ENCODE measurements at places on chromosomes 3 and 15. TPM values are rescaled to one million over a fixed set of nuclear protein-coding genes. Genes with fewer than 3 reads are reported as not detected.

DNA sequence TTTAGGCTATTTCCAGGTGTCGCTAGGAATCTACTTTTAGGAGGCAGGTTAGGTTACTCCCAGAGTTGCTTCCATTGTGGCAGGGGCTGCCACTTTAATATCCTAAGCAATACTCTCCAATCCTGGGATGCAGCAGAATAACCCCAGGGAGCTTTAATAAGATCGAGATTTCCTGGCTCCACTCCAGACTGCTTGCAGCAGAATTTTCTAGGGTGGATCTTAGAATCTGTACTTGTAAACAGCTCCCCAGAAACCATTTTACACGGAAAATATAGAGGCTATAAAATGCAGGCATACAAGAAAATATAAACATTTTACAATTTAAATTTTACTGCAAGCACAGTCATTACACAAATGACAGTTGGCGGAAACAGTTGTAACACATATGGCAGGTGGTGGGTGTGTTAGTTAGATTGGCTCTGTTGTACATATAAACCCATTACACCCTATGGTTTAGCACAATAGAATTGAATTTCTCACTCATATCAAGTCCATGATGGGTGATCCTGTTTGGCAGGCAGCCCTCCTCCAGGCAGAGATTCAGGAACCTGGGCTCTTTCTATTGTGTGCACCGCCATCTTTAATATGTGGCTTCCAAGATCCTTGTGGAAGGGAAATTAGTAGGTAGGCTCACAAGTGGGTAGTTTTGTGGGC lies 35.0 kb upstream of the TNFAIP8L3 start:
- peak; percentile 37 for DNase-seq

DNA sequence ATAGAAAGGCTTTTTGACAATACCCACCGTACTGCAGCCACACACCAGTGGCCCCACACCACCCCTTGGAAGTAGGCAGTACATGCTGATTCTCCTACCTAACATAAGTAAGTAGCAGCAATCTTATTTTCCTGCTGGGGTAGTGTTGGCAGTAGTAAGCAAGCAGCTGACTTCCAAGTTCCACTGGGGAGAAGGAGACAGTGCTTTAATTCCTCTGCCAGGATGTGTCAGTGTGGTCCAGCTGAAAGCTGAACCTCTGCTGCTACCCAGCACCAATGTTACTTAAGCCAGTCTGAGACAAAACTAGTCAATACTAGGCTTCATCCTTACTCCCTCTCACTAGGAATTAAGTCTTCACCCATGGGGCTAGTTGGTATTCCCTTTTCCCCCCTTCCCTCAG lies 74.7 kb downstream of the DZIP3 start:
- no peak for DNase-seq

- no peak for DNase-seq
Measured at GRCh38 chr3:175879417-175879816, 1020.3 kb downstream of the NAALADL2 start.

- no peak for DNase-seq
Measured at GRCh38 chr3:118292841-118293240, 741.8 kb downstream of the IGSF11 start.

- no peak for DNase-seq
Measured at GRCh38 chr15:66780973-66781718, 79.1 kb downstream of the SMAD6 start.

- no peak for DNase-seq
Measured at GRCh38 chr15:61923173-61923572, 137.1 kb downstream of the VPS13C start.

DNA sequence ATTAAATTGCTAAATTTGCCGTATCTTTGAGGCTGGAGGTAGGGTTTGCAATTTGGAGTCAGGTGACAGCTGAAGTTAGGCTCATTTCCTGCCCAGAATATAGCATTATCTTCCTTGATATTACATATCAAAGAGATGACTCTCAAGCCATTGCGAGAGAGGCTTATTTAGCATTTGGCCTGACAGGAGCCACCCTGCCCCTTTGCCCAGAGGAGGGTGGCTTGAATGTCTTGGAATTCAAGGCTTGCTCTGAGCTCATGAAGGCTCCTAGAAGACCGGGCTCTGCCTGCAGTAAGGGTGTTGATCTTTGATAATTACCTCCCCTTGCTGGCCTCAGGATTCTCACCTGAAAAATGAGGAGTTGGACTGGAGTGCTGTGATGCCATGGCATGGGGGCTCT lies 251.4 kb upstream of the C2CD4B start:
- DNase-seq = no peak

DNA sequence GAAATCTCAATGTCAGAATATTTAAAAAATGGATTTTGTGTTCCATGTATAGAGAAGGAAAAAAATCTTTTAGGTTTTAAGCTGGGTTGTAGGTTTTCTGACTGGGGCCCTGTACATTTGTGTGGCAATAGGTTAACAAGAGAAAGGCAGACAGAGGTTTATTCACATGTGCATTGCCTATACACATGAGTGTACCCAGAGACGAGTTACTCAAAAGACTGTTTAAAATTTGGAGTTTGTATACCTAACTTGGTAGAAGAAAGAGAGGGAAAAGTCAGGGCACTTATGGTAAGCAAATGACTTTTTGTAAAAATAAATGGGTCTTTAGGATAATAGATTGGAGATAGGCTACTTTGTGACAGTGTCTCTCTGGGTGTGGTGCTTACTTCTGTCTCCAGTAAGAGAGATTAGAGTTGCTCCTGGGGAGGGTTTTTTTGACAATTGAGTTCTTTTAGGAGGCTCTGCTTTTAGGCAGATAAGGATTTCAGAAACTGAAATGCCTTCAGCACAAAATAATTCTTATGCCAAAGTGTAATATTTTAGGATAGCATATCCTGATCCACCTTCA lies 225.2 kb downstream of the TCF12 start:
- no peak for DNase-seq

GRCh38 chr3:52068055-52068571 lies 11.7 kb upstream of the DUSP7 start:
- peak; percentile 79 for DNase-seq

GRCh38 chr3:181913254-181913653 lies 201.5 kb downstream of the SOX2 start:
- DNase-seq = no peak

GRCh38 chr15:85071061-85071460 lies 89.4 kb downstream of the PDE8A start:
- DNase-seq = no peak

DNA sequence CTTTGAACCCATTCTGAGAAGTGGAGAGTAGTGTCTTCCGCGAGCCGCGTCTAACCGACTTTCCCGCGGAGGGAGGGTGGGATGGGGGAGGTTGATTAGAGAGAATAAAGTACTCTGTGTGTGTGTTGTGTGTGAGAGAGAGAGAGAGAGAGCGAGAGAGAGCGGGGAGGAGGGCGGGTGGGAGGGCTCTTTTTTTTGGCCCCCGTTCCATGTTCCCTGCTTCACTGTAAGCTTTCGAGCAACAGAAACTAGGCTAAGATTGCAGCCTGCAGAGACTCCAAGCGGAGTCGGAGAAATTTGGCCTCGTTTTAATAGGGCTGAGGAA lies 1.6 kb upstream of the MEIS2 start:
- no peak for DNase-seq

Gene ACAD11
- total RNA-seq = 50.6 TPM

GRCh38 chr15:75553659-75554058 lies 25.5 kb downstream of the PTPN9 start:
- no peak for DNase-seq

DNA sequence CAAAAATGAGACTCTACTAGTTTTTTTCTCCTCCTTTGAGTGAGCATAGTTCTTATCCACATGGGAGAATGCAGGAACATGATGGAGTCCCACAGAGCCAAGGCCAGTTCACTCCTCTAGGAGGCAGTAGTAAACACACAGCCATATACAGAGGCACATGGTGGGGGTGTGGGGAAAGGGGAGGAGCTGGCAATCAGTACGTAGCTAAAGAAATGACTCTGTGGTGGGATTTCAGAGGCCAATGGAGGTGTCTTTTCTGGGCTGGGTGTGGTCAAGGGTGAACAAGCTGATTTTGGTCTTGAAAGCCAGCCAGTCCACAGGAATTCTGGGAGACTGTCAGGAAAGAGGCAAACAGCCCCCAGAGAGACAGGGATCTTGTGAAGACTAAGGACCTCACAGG lies 6.6 kb upstream of the RAB11A start:
- peak; percentile 51 for DNase-seq

Gene RAD54L2
- 17.5 TPM for total RNA-seq

DNA sequence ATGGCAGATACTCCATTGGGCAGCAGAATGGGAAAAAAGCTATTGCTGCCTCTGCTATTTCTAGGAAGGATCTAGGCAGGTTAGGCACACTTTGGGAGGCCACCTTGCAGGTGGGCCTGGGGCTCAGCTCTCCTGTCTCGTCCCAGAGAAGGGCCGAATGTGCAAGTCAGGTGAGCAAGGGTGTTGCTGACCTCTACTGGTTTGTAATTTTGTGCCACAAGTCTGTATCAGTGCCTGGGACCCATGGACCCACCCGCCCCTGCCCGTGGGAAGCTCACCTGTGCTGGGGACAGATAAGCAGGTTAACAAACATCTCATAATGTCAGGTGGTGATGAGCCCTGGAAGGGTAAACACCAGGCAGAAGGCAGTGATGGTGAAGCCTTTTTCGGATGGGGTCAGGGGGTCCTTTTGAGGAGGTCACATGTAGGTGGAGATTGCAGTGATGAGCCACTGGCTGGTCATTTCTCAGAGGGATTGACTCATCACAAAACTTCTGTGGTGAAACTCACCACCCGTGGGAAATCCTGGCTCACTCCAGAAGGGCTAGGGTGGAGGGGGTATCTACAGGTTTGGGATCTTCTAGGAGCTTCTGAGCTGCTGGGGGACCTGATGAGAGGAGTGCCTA lies 161.3 kb downstream of the KLF13 start:
- DNase-seq = no peak

DNA sequence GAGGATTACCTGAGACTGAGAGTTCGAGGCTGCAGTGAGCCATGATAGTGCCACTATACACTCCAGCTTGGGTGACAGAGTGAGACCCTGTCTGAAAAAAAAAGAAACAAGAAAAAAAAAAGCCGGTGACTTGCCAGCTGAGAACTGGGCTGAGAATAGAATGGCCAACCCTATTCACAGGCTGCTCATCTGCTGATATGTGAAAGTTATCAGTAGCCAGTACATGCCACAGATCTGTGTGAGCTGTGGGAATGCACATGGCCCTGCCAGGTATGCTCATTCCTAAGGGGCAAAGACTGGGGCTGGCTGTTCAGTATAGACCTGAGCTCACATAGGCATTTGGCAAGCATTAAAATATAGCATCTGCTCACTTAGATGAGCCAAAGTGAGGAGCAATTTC lies 30.9 kb downstream of the IL20RB start:
- DNase-seq = no peak

GRCh38 chr15:35305031-35305550 lies 220.0 kb upstream of the NANOGP8 start:
- DNase-seq = no peak

DNA sequence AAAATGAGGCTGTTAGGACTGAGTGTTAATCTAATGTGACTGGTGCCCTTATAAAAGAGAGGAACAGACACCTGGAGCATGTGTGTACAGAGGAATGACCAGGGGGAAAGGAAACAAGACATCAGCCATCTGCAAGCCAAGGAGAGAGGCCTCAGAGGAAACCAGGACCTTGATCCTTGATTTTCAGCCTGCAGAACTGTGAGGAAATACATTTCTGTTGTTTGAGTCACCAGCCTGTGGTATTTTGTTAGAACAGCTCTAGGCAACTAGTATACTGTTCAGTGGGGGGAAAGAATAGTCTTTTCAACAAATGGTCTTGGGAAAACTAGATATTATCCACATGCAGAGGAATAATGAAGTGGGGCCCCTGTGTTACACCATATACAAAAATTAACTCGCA lies 80.6 kb downstream of the CCR1 start:
- peak; percentile 57 for DNase-seq

GRCh38 chr3:50481992-50482391 lies 21.4 kb downstream of the CACNA2D2 start:
- DNase-seq = no peak

- DNase-seq = peak; percentile 87
Measured at GRCh38 chr15:51380999-51381806, 39.7 kb downstream of the GLDN start.

DNA sequence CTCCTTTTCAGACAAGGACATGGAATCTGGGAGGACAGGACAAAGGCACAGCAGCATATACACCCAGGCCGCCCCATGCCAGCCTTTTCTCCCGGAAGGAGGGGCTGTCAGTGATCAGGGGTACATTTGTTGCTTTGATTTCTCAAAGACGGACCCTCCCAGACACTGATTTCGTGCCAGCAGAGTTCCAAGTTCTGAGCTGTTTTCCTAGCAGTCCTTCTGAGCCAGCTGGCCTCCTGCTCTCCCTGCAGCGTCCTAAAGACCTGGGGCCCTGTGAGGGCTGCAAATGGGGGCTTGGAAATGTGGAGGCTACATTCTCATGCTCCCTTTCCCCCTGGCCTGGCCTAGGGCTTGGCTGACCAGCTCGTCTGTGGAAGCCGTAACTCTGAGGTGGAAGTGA lies 22.3 kb downstream of the CTSH start:
- DNase-seq = no peak

DNA sequence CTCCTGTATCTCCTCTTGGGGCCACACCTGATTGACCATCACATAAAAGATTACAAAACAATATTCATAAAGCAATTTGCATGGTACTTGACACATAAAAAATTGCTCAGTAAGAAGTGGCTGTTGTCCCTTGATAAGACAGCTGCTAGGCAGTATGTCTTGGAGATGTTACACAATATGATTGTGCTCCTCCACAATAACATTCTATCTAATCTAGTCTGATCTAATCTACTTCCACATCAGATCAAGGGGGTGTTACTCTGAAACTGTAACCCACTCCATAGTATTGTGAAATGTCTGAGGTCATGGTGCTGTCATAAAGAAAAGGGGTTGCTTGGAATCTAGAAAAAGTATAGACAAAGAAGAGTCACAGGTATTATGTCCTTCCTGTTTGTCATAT lies 23.4 kb upstream of the AQP9 start:
- DNase-seq = no peak

Gene FSIP1
- total RNA-seq = 0.60 TPM

GRCh38 chr3:30084316-30084715 lies 522.1 kb upstream of the TGFBR2 start:
- no peak for DNase-seq

DNA sequence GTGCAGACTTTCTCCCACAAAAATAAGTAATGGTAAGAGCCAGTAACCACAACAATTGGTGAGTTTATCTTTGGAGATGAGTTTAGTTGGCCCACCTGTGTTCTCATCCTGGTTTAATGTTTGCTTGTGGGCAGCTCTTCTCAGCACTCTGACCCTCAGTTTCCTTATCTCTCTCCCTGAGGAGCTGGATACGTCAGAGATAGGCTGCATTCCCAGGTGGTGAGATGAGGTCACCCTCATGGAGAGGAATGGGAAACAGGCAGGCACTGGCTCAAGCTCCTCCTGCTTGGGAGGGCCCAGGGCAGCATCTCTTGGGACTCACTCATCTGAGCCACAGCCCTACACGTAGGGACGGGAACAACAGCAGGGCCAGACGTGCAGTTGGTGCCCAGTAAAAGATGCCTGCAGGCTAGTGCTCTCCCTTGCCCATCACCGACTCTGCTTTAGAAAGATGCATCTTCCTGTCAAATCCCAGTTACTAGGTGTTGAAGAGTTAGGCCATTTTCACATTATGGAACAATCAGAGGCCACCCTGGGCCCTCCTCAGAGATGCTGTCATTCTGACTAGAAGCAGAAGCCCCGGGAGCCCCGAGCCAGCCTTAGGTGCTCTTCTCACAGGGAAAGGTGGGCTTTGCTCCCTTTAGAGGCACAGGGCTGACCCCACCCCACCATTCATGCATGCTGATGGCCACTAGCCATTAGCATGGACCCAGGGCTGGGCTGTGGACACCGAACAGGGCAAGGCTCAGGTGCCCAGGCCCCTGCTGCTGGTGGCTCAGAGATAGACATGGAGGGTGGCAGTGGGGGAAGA lies 59.7 kb downstream of the GRIP2 start:
- peak; percentile 60 for DNase-seq
